ENCODE measurements at places on chromosomes 4 and X. TPM values are rescaled to one million over a fixed set of nuclear protein-coding genes. Genes with fewer than 3 reads are reported as not detected.

DNA sequence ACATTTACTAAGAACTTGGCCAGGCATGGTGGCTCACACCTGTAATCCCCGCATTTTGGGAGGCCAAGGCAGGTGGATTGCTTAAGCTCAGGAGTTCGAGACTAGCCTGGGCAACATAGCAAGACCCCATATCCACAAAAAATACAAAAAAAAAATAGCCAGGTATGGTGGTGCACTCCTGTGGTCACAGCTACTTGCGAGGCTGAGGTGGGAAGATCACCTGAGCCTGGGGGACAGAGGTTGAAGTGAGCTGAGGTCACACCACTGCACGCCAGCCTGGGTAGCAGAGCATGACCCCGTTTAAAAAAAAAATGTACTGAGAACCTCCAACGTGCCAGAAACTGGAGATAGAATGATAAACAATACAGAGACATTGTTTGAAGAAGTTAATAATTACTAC, 8.0 kb downstream of the OPRPN start:
- H3K27ac ChIP-seq, result no peak overlapping the region
- no peak for DNase-seq
- no peaks in the 10 kb centered on the region for H3K27me3 ChIP-seq
- H3K4me3 ChIP-seq, result no peak overlapping the region
- no peaks in the 10 kb centered on the region for H3K36me3 ChIP-seq

GRCh38 chr4:2942532-2943363, 20.5 kb downstream of the NOP14 start:
- H3K36me3 ChIP-seq, result peaks cover 64% of the 10 kb centered on the region
- H3K4me1 ChIP-seq, result peaks cover 15% of the 10 kb centered on the region
- peak overlapping the region; percentile 71 for H3K27ac ChIP-seq
- H3K4me3 ChIP-seq, result no peak overlapping the region
- no peak for DNase-seq
- H3K27me3 ChIP-seq, result no peaks in the 10 kb centered on the region

GRCh38 chrX:16836371-16836770, 33.8 kb downstream of the RBBP7 start:
- no peak overlapping the region for H3K4me3 ChIP-seq
- no peaks in the 10 kb centered on the region for H3K27me3 ChIP-seq
- DNase-seq, result no peak
- H3K36me3 ChIP-seq, result peaks cover 18% of the 10 kb centered on the region

GRCh38 chr4:138861135-138861534, 154.4 kb upstream of the NOCT start:
- peaks cover 8% of the 10 kb centered on the region for H3K27me3 ChIP-seq
- no peaks in the 10 kb centered on the region for H3K4me1 ChIP-seq
- DNase-seq, result no peak
- H3K4me3 ChIP-seq, result no peak overlapping the region
- H3K27ac ChIP-seq, result no peak overlapping the region

- H3K4me1 ChIP-seq, result peaks cover 36% of the 10 kb centered on the region
- H3K27ac ChIP-seq, result no peak overlapping the region
- no peak overlapping the region for H3K4me3 ChIP-seq
- peaks cover 46% of the 10 kb centered on the region for H3K36me3 ChIP-seq
These were observed 31.5 kb downstream of the GPR174 start for GRCh38 chrX:79176028-79176427.

GRCh38 chr4:55136634-55137033, 11.2 kb upstream of the KDR start:
- no peaks in the 10 kb centered on the region for H3K27me3 ChIP-seq
- H3K4me1 ChIP-seq, result no peaks in the 10 kb centered on the region
- H3K27ac ChIP-seq, result no peak overlapping the region
- no peaks in the 10 kb centered on the region for H3K36me3 ChIP-seq
- DNase-seq, result no peak
- H3K4me3 ChIP-seq, result no peak overlapping the region

- no peaks in the 10 kb centered on the region for H3K4me1 ChIP-seq
- no peaks in the 10 kb centered on the region for H3K27me3 ChIP-seq
- no peaks in the 10 kb centered on the region for H3K36me3 ChIP-seq
- no peak overlapping the region for H3K4me3 ChIP-seq
These were observed 55.2 kb downstream of the TRMT44 start for GRCh38 chr4:8495803-8496202.

DNA sequence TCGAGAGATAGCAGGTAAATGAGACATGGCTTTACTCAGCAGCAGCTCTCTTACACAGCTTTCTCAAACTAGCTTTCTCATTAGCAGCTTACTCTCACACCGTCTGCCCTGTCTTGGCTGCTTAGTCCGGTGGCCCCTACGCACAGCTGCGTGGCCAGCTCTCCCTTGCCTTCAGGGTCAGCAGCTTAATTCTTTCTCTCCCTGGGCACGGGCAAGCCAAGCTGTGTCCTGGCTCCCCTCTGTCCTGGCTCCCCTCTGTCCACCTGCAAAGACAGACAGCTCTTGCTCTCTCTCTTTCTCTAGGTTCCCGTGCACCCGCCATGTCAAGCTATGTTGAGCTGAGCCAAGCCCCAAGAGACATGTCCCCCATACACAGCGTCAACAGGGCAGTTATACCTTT, 39.4 kb downstream of the ZNF185 start:
- DNase-seq, result no peak
- peaks cover 3% of the 10 kb centered on the region for H3K4me1 ChIP-seq
- H3K27ac ChIP-seq, result no peak overlapping the region
- H3K4me3 ChIP-seq, result no peak overlapping the region
- H3K27me3 ChIP-seq, result no peaks in the 10 kb centered on the region

- no peaks in the 10 kb centered on the region for H3K4me1 ChIP-seq
- H3K4me3 ChIP-seq, result no peak overlapping the region
- DNase-seq, result no peak
- H3K27me3 ChIP-seq, result no peaks in the 10 kb centered on the region
- no peak overlapping the region for H3K27ac ChIP-seq
These were observed 841.6 kb downstream of the RAPGEF2 start for GRCh38 chr4:159944477-159944876.

DNA sequence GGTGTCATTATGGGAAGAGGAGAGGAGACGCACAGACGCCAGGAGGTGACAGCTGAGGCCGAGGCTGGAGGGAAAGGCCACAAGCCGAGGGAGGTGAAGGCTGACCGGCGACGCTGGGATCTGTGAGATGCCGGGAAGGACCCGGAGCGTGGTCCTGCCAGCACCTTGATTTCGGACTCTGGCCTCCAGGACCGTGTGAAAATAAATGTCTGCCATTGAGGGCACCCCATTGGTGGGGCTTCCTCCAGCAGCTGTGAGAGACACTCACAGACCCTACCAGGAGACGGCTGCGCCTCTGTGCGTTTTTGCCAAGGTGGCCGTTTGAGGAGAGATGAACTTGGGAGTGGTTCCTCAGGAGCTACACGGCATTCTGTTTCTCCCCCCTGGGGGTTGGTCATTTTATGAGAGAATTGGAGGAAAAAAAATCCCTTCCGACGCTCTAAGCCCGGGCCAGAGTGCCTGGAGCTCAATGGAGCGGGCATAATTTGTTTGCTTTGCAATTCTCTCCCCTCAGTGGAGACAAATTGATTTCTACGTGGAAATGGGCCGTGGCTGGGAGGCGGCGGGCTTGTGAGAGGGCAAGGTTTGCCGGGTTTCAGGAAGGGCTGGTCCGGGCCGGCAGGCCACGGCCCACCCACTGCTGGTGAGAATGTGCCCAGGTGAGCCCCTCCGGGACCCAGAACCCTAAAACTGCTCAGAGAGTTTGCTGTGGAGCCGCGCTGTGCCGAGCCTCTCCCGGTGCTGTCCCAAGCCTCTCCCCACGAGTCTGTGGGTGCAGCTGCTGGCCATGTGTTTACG, 53.9 kb downstream of the CPZ start:
- no peaks in the 10 kb centered on the region for H3K36me3 ChIP-seq
- no peak overlapping the region for H3K4me3 ChIP-seq
- H3K27ac ChIP-seq, result no peak overlapping the region
- no peaks in the 10 kb centered on the region for H3K4me1 ChIP-seq

DNA sequence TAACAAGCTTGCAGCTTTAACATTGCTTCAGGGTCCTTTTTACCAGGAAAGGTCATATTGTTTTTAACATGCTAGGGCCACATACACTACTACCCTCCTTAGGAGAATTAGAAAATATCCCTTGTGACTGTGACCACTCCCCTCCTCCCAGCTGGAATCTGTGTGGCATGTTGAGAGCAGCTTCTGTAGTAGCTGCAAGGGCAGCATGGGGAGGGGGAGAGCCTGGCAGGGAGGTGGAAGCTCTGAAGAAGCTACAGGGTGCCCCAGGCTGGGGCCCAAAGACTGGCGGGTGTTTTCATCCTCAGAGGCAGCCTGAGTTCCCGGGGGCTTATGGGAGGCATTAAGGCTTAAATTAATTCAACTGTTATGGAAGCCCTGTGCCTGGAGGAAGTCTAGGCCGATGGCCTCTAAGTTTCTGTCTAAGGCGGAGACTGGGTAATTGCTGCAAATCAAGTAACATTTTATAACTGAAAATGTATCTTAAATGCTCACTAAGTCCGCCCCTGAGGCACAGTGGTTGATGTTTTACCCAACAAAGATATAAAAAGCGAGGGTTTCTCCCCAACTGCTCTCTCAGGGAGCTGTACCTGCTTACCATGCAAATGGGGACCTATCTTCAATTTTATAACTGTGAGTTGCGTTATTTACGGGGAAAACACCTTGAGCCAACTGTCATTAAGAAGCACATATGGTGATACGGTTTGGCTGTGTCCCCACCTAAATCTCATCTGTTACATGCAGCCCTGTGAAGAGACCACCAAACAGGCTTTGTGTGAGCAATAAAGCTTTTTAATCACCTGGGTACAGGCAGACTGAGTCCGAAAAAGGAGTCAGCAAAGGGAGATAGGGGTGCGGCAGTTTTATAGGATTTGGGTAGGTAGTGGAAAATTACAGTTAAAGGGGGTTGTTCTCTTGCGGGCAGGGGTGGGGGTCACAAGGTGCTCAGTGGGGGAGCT, 37.4 kb upstream of the STS start:
- H3K4me3 ChIP-seq, result no peak overlapping the region
- H3K27me3 ChIP-seq, result no peaks in the 10 kb centered on the region
- H3K36me3 ChIP-seq, result peaks cover 9% of the 10 kb centered on the region
- no peak overlapping the region for H3K27ac ChIP-seq
- no peak for DNase-seq
- H3K4me1 ChIP-seq, result peaks cover 23% of the 10 kb centered on the region

GRCh38 chr4:82423245-82424054, 6.8 kb downstream of the HNRNPDL start:
- DNase-seq, result no peak
- peaks cover 41% of the 10 kb centered on the region for H3K4me1 ChIP-seq
- peaks cover 62% of the 10 kb centered on the region for H3K36me3 ChIP-seq
- no peak overlapping the region for H3K27ac ChIP-seq
- H3K27me3 ChIP-seq, result peaks cover 5% of the 10 kb centered on the region

DNA sequence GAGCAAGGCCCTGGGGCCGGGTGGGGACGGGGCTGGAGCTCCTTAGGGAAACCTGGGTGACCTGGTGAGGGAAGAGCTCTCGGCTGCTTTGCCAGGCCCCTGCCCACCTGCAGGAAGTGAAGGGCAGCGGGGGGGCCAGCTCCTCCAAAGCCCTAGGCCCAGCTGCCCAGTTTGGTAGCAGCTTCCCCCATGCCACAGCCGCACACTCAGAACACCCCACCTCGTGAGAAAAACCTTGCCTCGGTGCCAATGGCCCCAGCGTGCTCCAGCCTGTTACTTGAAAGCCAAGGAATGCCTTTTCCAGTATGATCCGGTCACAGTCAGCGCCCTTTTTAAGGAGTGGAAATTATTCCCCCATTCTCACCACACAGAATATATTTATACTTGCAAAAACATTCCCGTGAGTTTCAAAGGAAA, 38.3 kb downstream of the ACOX3 start:
- H3K27me3 ChIP-seq, result no peaks in the 10 kb centered on the region
- no peak overlapping the region for H3K4me3 ChIP-seq
- DNase-seq, result no peak
- H3K36me3 ChIP-seq, result no peaks in the 10 kb centered on the region
- H3K4me1 ChIP-seq, result no peaks in the 10 kb centered on the region

DNA sequence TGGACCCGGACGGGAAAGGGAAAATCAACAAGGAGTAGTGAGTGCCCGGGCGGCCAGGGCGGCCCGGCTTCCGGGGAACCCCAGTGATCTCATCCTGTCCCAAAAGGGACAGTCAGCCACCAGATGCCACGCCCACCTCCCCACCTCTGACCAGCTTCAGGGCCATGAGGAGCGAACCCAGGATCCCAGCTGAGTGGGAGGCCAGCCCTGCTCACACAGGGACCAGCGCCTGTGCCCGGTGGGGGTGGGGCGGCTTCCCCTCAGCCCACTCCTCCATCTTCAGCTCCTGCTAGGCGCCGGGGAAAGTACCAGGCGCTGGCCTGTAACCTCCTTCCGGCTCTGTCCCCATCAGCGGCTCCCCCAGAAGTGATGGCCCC, 6.2 kb downstream of the MYL5 start:
- DNase-seq, result no peak
- H3K4me3 ChIP-seq, result peak overlapping the region; percentile 32
- no peaks in the 10 kb centered on the region for H3K27me3 ChIP-seq
- H3K4me1 ChIP-seq, result peaks cover 10% of the 10 kb centered on the region
- H3K27ac ChIP-seq, result peak overlapping the region; percentile 69

GRCh38 chr4:187414716-187415115, 580.9 kb upstream of the ZFP42 start:
- no peak overlapping the region for H3K4me3 ChIP-seq
- H3K4me1 ChIP-seq, result no peaks in the 10 kb centered on the region
- no peak for DNase-seq
- no peaks in the 10 kb centered on the region for H3K36me3 ChIP-seq
- H3K27me3 ChIP-seq, result no peaks in the 10 kb centered on the region
- no peak overlapping the region for H3K27ac ChIP-seq

DNA sequence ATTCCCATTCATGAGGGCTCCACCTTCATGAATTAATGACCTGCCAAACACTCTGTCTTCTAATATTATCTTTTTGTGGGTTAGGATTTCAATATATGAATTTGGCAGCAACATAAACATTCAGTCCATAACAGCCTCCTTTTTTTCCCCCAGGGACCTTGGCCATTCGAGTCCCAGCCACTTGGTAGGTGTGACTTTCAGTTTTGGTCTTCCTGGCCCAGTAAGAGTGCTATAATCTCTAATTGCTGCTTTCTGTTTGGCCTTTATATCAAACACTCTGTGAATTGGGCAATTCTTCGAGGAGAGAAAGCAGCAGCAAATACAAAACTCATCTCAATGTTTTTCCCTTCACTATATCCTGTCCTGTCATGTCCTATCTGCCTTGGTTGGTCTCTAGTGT, 12.4 kb upstream of the RADX start:
- H3K4me3 ChIP-seq, result no peak overlapping the region
- H3K36me3 ChIP-seq, result no peaks in the 10 kb centered on the region
- no peak for DNase-seq
- no peak overlapping the region for H3K27ac ChIP-seq
- H3K4me1 ChIP-seq, result no peaks in the 10 kb centered on the region

Gene ARMCX4
- total RNA-seq, result 0.96 TPM

Gene LRAT
- total RNA-seq, result not detected

Gene STPG2
- total RNA-seq, result not detected

Gene AMBN
- total RNA-seq, result not detected

Gene CCDC110
- not detected for total RNA-seq

Gene TLR8
- total RNA-seq, result not detected

Gene SLC4A4
- total RNA-seq, result 1.5 TPM

Gene FRMPD3
- total RNA-seq, result not detected

Gene FDCSP
- not detected for total RNA-seq
